AG09319 (cell line): ENCODE measurements at places on chromosomes 13 and 19.

GRCh38 chr19:12873891-12874745 is 7.1 kb downstream of the DNASE2 start:
- DNase-seq: no peak

DNA sequence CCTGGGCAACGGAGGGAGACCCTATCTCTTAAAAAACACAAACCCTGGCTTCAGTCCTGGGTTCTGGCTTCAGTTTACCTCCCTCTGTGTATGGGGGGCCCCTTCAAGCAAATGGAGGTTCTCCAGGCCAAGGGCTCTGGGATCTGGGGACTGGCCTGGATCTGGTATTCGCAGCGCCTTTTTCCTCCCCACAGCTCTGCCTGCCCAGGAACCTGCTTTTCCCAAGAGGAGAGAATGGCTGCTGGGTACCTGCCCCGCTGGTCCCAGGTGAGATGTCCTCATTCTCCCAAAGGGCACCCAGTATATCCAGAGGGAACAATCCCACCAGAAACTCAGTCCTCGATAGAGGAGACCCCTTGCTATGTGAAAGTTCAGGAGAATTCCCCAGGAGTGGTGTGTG is 3.2 kb downstream of the ZNF554 start:
- no peak for DNase-seq

DNA sequence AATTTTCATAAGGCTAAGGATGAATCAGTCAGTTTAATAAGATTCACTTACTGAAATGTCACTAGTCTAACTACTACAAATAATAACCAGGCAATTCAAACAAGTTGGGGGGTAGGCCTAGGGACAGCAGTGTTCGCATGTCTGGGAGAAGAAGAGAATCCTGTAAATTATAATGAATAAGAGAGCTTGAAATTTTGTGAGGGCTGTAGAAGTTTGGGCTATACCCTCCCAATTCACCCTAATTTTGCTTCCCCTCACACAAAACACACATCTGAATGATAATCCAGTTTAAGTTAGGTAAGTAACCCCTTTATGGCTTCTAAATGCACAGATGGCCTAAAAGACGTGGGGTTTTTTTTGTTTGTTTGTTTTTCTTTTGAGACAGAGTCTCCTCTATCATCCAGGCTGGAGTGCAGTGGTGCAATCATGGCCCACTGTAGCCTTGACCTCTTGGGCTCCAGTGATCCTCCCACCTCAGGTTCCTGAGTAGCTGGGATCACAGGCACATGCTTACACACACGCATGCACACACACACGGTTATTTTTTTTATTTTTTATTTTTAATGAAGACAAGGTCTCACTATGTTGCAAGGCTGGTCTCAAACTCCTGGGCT is 69.9 kb downstream of the TBC1D4 start:
- DNase-seq: no peak

GRCh38 chr13:112740502-112741131 is 50.8 kb downstream of the ATP11A start:
- peak; percentile 82 for DNase-seq

DNA sequence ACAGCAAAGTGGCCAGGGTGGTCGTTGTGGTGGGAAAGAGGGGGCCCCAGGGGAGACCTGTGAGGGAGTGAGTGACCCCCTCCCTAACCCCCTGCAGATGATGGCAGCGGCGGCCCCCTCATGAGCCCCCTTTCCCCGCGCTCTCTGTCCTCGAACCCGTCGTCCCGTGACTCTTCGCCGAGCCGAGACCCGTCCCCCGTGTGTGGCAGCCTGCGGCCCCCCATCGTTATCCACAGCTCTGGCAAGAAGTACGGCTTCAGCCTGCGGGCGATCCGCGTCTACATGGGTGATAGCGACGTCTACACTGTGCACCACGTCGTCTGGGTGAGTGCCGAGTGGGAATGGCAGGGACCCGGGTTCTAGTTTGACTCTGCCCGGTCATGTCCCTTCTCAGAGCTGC is 8.1 kb upstream of the PIK3R2 start:
- no peak for DNase-seq
